Endothelial cell of umbilical vein (primary cell): ENCODE measurements at places on chromosomes 12 and 14. TPM values are rescaled to one million over a fixed set of nuclear protein-coding genes. Genes with fewer than 3 reads are reported as not detected.

RAPGEF3 gene
- total RNA-seq: 53.6 and 55.1 TPM in 2 replicates

INHBC gene
- not detected in 2 replicates for total RNA-seq

NOC4L gene
- 28.0 and 29.4 TPM in 2 replicates for total RNA-seq

DCN gene
- total RNA-seq: 0.42 TPM in 1 of 2 replicates, not detected in the other

GRCh38 chr12:89703768-89704167, 4.9 kb downstream of the ATP2B1 start:
- no peak for DNase-seq

DNA sequence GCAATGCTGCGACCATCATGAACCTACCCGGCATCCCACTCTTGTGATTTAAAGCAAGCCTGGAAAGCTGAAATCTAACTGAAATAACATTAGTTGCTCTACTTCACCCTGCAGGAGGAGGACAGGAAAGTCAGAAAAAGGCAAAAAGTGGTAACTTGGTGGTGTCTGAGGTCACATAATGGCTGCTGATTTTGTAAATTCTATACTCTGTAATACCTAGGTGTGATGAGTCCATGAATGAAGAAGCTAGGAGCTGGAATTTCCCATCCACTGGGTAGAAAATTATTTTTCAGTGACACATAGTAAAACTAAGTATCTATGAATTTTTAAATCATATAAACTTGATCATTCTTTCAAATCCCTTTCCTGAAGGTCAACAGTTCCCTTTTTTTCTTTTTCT, 183.8 kb downstream of the FOXN3 start:
- DNase-seq: no peak

DNA sequence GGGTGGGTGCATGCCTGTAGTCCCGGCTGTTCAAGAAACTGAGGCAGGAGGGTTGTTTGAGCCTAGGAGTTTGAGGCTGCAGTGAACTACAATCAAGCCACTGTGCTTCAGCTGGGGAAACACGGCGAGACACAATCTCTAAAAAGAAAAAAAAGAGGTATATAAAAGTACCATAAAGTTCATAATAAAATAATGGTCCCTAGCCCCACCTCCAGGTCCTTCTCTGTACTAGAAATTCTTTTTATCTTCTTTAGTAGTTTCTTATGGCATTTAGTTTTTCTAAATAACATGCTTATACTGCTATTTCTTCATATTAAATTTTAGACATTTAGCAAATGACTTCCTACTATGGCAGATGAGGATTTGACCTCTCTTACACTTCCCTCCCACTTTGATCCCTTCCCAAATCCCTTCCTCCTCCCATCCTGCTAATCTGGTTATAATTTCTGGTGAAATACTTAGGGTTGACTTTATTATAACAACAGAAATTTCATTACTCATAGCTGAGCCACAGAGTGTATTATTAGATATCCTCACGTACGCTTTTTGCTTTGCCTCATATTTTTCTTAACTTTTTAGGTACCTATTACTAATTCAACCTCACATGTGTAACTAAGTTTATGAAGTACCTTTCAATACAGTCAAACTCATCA, 94.7 kb downstream of the SLC41A2 start:
- no peak for DNase-seq
